ENCODE measurements at places on chromosomes 11 and 22.
A peak's percentile ranks its signal among the peaks of the same experiment; 100 is the strongest.

- DNase-seq, result no peak
Observed at GRCh38 chr11:82004537-82005213, 729.0 kb downstream of the FAM181B start.

- DNase-seq, result no peak
Observed at GRCh38 chr11:65290448-65291165, 24.1 kb upstream of the CDC42EP2 start.

DNA sequence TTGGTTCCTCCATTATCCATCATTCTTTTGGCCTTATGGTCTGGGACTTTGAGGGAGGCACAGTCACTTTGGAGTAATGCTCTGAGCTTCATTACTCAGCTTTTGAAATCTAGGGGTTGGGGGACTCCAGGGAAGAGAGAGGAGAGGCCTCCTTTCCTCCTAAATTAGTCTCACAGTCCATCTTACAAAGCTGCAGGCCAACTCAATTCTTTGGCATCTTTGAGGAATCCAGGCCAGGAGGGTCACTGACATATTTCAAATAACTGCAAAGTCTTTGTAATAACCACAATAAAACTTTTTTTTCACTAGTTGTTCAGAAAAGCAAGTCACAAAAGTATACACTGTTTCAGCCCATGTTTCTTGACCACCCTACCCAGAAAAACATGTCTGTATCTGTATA is 73.3 kb upstream of the FAR1 start:
- DNase-seq, result peak; percentile 1

DNA sequence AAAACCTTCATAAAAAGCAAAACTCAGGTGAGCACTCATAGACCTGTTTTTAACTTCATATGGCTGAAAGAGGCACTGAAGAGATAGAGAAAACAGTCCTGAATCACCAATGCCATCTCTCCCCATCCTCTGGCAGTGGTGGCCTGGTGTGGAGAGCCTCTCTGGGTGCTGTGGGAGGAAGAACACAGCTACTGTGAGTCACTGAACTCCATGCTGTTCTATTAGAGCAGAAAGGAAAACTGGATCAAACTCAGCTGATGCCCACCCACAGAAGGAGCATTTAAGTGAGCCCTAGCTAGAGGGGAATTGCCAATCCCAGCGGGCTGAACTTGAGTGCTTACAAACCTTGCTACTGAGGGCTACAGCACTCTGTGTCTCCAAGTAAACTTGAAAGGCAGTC is 115.3 kb upstream of the SESN3 start:
- no peak for DNase-seq

DNA sequence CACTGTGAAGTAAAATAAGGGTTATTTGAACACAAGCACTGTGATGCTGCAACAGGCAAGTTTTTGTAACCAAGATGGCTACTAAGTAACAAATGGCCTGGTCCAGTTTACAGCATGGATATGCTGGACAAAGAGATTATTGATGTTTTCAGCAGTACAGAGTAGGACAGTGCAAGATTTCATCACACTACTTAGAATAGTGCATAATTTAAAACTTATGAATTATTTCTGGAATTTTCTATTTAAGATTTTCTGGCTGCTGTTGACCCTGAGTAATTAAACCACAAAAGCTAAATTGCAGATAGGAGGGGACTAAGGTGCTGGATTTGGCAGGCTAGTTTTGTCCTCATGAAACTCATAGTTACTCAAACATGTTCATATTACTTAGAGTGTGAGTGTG is 33.1 kb downstream of the CEP295 start:
- no peak for DNase-seq

GRCh38 chr11:65588199-65589054 is 7.2 kb downstream of the KCNK7 start:
- peak; percentile 27 for DNase-seq

DNA sequence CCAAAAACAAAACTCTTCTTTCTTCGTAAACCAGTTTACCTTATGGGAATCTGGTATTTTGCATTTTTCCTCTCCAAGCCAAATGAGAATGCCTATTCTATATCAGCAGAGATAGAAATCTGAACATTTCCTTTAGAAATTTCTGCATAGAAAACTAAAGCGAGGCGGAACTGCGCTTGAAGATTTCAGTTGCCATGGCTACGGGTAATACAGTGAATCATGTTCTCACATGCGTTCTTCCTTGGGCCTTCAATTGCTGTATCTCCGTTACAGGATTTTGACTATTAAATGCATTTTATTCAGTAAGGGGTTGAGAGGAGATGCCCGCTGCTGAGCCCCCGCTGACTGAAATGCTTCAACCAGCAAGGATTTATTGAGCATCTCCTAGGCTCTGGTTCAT is 108.2 kb upstream of the CRYBB3 start:
- no peak for DNase-seq

- DNase-seq, result peak; percentile 87
Observed at GRCh38 chr11:75654314-75654713, 14.5 kb downstream of the MAP6 start.

DNA sequence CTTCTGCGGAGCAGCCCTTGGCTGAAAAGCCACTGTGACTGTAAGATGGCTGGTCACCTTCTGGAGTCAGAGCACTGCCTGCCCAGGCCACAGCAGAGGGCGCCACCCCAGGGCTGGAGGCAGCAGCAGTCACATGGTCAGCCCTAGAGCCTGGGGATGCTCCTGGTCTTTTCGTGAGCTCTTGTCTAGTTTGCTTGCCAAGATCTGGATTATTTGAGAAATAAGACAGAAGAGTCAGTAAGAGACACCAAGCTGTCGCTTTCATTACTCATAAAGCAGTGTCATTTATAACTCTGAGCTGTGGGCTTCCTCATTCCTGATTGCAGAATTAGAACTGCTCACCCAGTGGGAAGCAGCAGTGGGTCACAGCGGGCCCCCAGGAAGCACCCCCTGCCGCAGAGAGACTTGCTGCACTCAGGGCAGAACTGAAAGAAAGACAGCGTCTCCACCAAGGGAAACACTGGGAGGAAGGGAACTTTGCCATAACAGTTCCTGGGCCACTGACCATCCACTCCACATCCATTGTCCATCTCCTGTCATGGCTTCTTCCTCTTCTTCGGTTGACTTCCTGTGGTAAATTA is 56.7 kb downstream of the PPP6R2 start:
- DNase-seq, result no peak

- DNase-seq, result peak; percentile 23
Observed at GRCh38 chr22:29308791-29309262, 2.4 kb downstream of the GAS2L1 start.

DNA sequence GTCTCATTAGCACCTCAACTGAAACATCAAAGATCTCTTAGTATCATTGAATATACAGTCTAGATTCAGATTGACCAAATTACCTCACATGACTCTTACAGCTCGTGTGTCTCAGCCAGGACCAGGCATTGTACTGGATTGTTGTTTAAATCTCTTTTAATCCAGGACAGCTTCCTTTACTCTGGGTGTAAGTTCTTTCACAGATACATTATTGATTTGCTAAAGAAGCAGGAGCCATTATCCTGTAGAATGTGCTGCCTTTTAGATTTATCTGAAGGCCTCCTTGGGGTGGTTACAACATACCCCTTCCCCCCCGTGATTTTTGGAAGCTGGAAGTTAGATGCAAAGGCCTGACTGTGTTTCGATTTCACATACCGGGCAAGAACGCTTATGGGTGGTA is 4.2 kb downstream of the MCM5 start:
- DNase-seq, result no peak

DNA sequence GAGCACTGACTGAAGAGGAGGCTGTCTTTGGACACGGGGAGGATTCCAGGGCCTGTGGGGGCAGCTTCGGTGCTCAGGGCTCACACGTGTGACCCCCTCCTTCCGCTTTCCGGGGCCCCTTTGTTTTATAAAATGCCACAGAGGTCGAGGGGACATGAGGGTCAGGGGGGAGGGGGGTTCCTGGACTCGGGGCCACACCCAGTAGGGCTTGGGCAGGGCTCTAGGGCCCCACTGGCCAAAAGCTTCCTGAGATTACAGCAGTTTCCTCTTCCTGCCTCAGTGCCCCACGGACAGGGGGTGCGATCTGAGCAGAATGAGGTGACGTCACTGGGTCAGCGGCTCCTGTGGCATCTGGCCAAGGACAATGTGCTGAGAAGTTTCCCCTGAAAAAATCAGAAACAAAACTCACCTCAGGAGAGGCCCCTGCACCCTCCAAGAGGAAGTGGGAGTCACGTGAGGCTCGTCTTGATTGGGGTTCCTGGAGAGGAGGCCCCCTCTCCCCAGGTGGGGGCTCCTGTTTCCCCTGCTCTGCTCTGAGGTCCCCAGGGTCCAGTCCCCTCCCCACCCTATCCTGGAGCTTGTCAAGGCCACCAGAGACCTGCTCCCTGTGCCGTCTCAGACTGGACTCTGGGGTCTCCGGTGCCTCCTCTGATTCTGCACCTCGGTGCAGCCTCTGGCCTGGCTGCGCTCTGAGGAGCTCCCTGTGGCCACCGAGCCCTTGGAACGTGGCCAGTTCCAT is 6.4 kb upstream of the IFITM3 start:
- DNase-seq, result no peak

- DNase-seq, result no peak
Observed at GRCh38 chr11:75277211-75277805, 36.7 kb downstream of the TPBGL start.

DNA sequence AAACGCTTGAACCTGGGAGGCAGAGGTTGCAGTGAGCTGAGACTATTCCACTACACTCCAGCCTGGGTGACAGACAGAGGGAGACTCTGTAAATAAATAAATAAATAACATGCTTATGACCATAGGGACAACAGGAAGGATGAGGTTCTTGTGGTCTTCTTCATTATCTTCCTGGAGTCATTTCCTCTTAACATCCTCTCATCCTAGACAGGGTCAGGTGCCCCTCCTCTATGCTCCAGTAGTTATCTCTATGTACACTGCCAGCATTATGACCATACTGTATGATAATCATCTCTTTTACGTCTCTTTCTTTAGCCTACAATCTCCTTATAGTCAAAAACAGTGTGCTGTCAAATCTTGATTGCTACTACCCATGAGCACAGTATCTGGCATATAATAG is 17.7 kb downstream of the RAB30 start:
- no peak for DNase-seq

- DNase-seq, result peak; percentile 5
Observed at GRCh38 chr11:81700076-81700475, 1033.6 kb downstream of the FAM181B start.

DNA sequence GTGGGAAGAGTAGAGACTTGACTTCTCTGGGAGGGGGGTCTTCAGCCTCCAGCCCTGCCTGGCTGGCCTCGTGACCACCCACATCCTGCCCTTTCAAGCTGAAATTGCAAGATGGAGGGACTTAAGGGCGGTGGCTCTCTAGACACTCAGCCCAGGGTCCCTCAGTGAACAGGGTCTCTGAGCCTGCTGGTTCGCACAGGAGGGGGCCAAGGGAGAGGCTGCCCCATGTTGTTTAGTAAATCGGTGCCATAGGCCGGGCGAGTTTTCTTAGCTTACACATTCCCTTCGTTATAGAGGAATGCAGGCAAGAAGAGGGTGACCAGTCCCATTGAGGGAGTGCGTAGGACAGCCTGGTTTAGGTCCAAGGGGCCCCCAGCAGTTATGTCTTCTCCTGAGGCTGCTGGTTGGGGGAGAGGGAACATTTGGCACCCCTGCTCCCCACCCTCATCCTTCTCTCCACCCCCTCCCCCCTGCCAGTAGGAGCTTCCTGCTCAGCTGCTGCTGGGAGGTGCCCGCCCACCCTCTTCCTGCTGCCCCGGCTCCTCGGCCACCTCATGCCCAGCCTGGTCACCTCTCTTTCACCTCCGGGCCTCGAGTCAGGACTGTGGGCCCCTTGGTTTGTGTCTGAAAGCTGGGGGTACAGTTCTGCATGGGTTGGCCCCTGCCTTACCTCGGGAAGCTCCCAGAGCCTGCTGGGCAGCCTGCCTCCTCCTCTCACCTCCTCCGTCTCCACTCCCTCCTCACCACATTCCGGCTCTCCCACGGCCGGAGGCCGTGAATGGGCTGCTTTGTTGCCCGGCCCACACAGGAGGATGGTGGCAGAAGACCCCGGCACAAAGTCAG is 3.9 kb downstream of the FRMD8 start:
- no peak for DNase-seq

GRCh38 chr22:20507253-20508066 is at the start of gene MED15:
MED15 (plus strand) TSS chr22:20507610; CDS start chr22:20507679, 69 bp downstream.
- DNase-seq, result peak; percentile 95

DNA sequence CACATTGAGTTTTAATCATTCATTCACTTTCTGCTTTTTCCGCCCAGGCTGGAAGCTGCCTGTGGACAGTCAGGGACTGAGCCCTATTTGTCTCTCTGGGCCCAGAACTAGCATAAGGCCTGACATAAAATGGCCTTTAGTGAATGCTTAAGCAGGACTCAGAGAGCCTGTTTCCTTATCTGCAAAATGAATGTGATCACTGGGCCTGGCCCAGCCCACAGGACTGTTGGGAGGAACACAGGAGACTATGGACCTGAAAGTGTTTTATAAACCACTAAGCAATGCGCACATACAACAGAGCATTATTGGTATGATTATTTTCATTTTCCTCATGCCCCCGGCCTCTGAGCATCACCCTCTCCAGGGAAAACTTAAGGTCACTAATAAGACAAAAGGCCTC is 3.9 kb upstream of the MYH9 start:
- DNase-seq, result no peak

- DNase-seq, result no peak
Observed at GRCh38 chr11:116730241-116730561, 42.6 kb downstream of the BUD13 start.

DNA sequence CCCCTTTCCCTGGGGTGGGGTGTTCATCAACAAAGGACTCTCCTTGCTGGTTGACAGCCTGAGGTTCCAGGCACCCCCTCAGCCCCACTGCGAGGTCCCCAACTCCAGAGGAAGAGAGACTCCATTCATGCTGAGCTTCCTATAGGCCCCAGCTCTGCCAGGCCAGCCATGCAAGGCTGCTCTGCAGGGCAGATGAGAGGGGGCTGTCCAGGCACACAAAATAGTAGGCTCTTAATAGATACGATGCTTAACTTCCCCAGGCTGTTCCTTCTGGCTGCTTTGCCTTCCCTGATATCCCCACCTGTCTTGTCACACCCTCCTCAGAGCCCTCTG is 45.0 kb upstream of the CRYBB3 start:
- DNase-seq, result no peak

DNA sequence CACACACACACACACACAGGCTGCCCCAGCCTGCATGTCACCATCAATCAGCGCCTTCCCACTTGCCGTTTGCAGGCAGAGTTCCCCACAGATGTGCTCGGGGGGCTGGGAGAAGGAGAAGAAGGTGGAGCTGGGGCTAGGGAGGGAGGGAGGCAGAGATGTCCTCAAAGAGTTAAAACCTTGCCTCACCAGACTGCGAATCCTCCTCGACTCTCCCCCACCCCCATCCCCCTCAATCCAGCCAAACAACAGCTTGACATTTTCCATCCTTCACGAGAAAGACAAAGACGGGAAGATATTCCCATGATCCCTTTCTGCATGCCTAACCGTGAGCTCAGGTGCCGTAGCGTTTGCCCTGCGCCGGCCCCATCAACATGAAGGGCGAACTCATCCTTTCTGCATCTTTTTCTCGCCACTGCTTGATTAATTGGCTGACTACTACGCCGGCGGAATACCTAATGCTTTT is 365.5 kb downstream of the MIAT start:
- DNase-seq, result no peak

- no peak for DNase-seq
Observed at GRCh38 chr11:71179877-71180605, 72.3 kb downstream of the SHANK2 start.

Data from kidney glomerular epithelial cell (primary cell).